ENCODE measurements at places on chromosomes 3 and 15.

GRCh38 chr3:170010498-170010897, 27.3 kb upstream of the GPR160 start:
- DNase-seq, result no peak

- DNase-seq, result no peak
These were observed 46.2 kb downstream of the CNTN6 start for GRCh38 chr3:1139071-1139470.

DNA sequence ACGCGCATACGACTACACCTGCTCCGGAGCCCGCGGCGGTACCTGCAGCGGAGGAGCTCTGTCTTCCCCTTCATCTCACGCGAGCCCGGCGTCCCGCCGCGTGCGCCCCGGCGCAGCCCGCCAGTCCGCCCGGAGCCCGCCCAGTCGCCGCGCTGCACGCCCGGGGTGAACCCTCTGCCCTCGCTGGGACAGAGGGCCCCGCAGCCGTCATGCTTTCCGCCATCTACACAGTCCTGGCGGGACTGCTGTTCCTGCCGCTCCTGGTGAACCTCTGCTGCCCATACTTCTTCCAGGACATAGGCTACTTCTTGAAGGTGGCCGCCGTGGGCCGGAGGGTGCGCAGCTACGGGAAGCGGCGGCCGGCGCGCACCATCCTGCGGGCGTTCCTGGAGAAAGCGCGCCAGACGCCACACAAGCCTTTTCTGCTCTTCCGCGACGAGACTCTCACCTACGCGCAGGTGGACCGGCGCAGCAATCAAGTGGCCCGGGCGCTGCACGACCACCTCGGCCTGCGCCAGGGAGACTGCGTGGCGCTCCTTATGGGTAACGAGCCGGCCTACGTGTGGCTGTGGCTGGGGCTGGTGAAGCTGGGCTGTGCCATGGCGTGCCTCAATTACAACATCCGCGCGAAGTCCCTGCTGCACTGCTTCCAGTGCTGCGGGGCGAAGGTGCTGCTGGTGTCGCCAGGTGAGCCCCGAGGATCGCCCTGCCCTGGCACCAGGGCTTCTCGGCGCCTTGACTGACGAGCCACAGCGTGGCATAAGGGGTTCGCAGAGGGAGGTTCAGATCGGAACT, 420 bp downstream of the SLC27A2 start:
- peak; percentile 87 for DNase-seq

DNA sequence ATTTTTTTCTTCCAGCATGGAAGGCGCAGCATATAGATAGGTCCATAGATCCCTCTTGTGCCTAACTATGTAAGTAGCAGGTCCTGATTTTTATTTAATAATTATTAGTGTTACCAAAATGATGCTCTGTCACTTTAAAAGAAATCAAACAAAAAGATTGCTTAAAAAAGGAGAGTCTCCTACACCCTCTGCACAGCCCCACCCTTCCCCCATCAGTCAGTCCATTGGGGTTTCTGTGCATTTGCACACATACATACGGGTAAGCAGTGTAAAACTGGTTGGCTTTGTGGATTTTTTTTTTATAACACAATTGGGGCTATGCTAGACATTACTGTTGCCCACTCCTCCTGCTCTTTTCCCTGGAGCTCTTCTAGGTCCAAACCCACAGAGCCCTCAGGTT, 7.0 kb upstream of the RPP14 start:
- no peak for DNase-seq

DNA sequence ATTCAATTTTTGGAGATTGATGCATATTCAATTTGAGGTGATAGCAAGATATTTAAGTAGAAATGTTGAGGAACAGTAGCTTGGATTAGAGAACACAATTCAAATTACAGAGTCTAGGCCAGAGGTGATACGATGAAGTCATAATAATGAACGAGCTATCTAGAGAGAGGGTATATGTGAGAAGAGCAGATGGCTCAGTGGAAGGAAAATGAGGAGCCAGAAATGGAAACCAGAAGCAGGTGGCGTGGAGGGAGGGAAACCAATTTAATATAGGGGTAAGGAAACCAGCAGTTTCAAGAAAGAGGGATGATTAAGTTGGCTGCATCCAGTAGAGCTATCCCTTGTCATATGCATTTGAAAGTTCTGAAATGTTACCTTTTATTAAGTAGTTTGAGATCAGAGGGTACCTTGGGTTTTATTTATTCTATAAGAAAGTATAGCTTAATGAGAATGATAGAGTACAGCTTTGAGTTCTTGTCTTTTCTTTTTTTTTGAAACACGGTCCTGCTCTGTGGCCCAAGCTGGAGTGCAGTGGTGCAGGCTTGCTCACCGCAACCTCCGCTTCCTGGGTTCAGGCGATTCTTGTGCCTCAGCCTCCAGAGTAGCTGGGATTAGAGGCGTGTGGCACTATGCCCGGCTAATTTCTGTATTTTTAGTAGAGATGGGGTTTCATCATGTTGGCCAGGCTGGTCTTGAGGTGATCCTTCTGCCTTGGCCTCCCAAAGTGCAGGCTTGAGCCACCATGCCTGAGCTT, 22.1 kb downstream of the NCK1 start:
- peak; percentile 41 for DNase-seq

DNA sequence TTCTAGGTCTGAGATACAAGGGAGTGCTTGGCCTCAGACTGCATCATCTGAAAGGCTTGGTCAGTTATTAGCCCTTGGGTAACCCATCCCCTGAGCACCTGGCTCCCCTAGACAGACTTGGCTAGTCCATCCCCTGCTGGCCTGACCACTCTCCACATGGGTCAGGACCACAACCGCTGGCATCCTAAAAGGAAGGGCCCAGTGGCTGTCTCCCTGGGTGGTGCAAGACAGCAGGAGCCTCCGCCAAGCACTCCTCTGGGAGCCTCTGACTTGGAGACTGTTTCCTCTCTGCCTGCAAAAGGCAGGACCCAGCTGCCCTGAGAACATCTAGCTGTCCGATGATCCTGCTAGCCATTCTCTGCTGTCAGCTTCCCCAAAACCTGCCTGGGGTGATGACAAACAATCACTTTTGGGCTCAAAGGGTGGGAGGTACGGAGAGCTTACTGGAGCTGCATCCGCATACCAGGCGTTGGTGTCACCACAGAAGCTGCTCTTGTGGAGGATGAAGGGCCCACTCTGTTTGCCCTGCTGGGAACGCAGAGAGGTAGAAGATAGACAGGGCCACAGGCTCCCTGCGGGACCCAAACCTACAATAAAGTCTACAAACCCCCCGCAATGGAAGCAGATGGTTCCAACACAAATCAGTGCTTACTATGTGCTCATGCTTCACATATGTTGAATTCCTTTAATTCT, 108.0 kb upstream of the PRR20G start:
- no peak for DNase-seq

GRCh38 chr3:196145468-196146262, 63.8 kb upstream of the TFRC start:
- no peak for DNase-seq

GRCh38 chr3:111434941-111435622, 106.9 kb upstream of the CD96 start:
- DNase-seq, result no peak

DNA sequence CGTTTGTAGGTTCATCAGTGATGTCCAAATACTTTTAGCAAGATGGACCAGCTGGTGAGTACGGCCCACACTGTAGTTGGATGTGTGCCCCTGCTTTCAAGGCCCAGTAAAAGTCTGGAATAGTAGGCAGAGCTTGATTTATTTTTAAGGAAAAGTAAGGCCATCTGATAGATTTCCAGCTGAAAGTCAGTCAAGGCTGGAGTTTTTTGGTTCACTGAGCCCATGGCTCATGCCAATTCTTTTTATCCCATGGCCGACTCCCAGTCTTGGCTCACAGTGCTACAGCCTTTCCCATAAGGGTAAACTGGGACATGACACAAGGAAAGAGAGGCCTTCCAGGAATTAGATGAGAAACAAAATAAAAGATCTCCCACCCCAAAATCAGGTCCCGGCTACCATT, 13.5 kb downstream of the CCDC80 start:
- no peak for DNase-seq

- no peak for DNase-seq
These were observed 86.3 kb downstream of the KLHL25 start for GRCh38 chr15:85708402-85708941.

DNA sequence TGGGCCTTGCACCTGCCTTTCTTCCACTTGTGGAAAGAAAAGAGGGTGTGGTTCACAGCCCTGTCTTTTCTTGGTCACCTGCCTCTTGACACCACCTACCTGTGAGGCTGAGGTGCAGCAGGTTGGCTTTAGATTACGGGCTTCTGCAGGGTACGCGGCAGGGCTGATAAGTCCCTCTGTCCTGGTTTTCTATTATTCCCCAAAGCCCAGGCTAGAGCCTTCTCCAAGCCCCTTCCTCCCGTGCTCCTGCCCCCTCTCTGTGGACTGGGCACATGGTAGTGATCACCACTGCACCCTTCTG, 44.8 kb upstream of the HACD2 start:
- DNase-seq, result no peak

DNA sequence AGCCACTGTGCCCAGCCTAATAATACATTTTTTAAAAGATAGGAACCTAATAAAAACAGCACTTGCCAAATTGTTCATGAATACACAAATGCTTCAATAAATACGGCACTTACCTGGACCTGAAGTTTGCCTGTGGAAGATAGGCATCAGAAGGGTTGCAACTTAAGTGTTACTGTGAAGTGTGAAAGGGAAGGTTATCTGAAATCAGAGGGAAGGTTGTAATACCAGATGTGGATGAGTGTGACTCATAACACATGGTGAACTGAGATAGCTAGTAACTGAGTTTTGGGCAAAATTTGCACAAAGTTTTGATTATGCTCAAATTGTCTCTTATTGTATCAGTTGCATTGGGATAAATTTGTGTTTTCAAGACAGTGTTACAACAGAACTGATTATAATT, 68.0 kb downstream of the ATP11B start:
- DNase-seq, result no peak

DNA sequence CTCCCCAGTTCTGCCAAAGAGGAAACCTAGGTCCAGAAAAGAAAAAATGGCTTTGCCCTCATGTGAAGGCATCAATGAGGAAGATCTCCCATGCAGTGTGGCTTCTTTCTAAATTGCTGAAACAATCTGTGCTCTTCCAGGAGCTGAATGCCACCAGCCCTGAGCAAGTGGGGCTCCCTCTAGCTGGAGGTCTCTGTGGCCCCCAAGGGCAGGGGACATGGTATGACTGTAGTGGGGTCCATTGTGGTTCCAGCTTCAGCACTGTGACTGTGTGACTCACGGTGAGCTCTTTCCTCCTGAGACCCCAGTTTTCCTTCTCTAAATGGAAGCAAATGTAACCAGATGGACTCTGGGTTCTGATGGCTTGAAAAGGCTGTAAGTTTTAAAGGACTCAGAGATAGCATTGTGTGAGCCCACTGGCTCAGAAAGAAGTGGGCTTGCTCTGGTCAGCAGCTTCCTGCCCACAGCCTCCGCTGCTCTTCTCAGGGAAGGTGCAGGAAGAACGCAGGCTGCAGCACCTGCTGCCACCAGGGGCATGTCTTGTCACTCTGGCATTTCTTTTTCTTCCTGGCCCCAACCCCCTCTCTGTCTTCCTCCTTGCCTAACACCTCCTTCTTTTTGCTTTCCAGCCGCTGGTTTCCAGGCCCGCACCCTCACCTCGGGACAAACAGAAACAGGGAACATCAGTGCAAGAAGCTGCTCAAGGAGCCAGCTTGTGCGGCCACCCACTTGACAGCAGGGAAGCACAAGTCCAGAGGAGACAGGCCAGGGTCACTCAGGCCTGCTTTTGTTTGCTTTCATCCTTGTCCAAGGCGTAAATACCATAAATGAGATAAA, 5.8 kb upstream of the CXCR6 start:
- DNase-seq, result no peak

- DNase-seq, result no peak
These were observed 93.6 kb downstream of the OXSM start for GRCh38 chr3:25883492-25883891.

DNA sequence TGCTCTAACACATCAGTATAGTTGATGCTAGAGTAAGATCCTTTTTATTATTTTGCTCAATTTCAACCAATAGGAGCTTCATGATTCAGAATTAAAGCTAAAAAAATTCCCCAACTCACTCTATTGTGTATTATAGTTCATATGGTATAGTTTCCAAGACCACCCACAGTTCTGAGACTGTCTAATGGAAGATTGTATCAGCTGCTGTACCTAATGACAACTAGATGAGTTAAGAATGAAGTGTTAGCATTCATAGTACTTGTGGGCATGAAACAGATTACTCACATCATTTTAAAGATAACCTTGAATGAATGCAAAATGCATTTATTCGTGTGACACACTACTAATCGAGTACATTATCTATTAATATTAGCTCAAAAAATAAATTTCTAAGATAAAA, 289.9 kb upstream of the ATP11B start:
- no peak for DNase-seq

Measured in activated CD4-positive, alpha-beta T cell treated with anti-CD3 and anti-CD28 coated beads, Interleukin-2, amount 10 ng/mL, durations not matched to agents 24 days and 14 days (primary cell).